Activated CD8-positive, alpha-beta memory T cell treated with anti-CD3 and anti-CD28 coated beads, Interleukin-2, amount 10 ng/mL, durations not matched to agents 7 days and 5 days (primary cell): ENCODE measurements at places on chromosomes 13 and 19.

GRCh38 chr19:28999724-29000433, 213.1 kb downstream of the UQCRFS1 start:
- no peak for DNase-seq

- no peak for DNase-seq
Measured at GRCh38 chr19:28715157-28715556, 497.8 kb downstream of the UQCRFS1 start.

- DNase-seq = no peak
Measured at GRCh38 chr19:54431255-54431838, 16.1 kb downstream of the TTYH1 start.

DNA sequence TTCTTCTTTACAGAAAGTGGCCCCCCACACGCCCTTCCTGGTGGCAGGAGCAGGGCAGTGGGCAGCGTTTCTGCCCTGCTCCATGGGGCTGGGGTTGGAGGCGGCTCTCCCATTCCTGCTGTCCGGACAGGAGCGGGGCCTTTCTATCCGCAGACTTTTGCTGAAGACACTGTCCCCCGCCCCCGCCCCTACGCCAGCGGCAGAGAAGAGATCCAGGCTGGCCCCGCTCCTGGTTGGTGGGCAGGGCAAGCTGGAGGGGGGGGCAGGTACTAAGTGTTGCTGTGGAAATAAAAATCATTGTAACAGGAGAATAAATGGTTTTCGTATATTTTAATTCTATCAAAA, 81.7 kb downstream of the ZNF429 start:
- DNase-seq = no peak

GRCh38 chr19:12478234-12478941, 6.2 kb downstream of the ZNF709 start:
- no peak for DNase-seq

DNA sequence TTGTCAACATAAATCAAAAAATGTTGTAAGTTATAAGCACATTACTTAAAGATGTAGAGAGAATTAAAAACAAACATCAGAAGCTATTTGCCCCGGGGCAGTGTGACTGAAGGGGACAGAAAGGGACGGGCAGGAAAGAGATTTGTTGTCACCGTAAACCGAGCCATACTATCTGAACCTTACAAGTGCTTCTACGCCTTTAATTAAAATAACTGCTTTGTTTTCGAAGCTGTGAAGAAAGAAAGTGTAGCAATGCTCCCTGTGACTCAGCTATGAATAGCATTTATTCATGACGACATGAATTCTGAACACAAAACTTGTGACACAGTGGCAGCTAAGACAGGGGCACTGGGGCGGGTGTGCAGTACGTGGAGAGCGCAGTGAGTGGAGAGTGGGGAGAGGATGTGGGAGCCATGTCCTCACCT, 30.0 kb downstream of the ZNF787 start:
- no peak for DNase-seq

DNA sequence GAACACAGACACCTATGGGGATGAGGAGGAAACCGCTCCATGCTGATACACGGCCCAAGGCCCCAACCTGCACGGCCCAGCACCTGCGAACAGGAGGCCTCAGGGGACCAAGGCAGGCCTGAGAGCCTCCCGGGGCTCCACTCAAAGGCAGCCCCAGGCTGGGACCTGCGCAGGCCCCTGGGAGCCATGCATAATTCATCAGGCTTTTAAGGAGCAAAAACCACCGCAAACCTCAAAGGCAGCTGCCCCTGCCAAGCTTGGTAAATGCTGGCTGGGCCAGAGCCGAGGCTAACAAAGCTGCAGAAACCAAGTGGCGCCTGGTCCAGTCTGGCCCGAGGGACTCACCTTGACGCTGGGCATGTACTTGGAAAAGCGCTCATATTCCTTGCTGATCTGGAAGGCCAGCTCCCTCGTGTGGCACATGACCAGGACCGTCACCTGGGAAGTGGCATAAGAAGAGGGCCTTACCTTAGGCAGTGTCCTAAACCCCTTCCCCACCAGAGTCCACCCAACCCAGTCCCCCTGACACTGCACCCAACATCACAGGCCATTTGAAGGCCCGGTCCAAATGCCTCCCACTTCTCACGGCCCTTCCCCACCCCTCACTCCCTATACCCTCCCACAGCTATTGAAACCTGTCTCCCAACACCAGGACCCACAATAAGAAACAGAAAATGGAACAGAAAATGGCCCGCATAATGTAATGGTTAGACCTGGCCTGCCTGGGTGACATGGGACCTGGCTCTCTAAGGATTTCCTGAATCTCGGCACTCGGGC, 7.8 kb downstream of the DDX39A start:
- no peak for DNase-seq

GRCh38 chr19:1472231-1473084, 6.6 kb downstream of the C19orf25 start:
- no peak for DNase-seq

GRCh38 chr19:5691822-5692722, 2.0 kb downstream of the RPL36 start:
- DNase-seq = no peak

GRCh38 chr13:50012396-50013169, 2.7 kb upstream of the KCNRG start:
- no peak for DNase-seq

DNA sequence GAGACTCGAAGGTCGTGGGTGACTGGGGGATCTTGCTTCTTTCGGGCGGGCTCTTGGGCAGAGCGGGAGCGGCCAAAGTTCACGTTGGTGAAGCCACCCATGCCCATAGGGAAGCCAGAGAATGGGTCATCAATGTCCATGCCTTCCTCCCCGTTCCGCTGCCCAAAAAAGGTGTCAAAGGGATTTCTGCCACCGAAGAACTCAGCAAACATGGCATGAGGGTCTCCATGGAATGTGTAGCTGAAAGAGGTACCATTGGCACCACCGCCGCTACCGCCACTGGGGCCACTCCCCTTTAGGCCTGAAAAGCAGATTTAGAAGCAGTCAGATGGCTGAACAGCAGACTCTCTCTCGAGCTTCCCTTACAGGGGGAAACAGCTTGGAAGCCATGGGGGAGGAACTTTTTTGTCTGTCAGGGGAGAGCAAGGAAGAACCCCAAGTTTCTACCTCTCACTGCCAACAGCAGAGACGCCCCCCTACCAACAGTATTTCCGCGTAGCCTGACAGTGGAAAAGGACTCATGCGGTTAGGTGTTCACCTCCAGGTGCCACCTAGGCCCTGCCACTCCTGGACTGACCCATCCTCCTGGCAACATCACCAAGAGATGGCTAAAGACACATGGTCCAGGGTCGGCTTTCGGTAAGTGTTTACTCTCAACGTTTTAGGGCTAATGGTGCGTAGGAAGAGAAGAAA, 1.3 kb downstream of the DNAJB1 start:
- DNase-seq = peak; percentile 61

- no peak for DNase-seq
Measured at GRCh38 chr13:97441368-97441767, 7.4 kb downstream of the RAP2A start.

DNA sequence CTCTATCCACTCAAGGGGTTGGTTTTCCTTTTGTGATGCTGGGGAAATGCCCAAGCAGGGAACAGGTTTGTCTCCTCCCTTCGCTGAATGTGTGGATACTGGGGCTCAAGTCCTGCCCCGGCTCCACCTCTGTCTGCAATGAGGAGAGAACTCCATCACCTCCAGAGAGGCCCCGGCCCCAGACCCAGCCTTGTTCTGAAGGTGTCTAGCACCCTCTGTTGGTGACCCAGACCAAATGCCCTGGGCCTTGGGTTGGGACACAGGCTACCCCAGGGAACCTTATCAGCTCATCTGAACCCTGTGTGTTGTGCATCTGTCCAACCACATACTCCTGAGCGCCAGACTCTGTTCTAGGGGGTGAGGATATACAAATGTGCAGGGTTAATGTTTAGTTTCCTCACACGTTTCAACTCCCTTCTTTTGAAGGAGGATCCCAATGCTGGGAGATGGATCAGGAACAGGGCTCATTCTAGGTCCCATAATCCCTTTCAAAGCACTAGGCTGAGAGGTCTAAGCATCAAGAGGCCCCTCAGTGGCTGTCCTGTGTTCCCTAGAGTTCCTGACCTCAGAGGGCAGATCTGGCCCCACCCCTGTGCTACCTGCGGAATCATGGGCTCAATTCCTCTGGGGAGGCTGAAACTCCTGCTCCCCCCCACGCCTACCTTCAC, 112.5 kb upstream of the SLC7A1 start:
- DNase-seq = peak; percentile 57

DNA sequence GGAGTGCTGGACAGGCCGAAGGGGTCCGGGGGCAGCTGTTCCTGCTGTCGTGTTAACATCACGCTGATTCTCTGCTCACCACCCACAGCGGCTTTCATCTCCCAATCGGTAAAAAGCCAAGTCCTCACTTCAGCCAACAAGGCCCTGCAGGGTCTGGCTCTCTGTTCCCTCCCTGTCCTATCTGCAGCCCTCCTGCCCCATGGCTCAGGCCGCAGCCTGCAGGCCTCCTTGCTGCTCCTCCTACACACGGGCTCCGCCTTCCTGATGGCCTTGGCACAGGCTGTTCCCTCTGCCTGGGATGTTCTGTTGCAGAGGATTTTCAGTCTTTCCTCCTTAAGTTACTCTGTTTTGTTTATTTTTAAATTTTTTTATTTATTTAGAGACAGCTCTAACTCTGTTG, 22.2 kb downstream of the FUZ start:
- DNase-seq = no peak

GRCh38 chr19:48746738-48747575, at the start of gene IZUMO1:
TSS of gene IZUMO1 (minus strand) at chr19:48746909. CDS start at chr19:48745859, 1,050 bp downstream.
- peak; percentile 72 for DNase-seq

DNA sequence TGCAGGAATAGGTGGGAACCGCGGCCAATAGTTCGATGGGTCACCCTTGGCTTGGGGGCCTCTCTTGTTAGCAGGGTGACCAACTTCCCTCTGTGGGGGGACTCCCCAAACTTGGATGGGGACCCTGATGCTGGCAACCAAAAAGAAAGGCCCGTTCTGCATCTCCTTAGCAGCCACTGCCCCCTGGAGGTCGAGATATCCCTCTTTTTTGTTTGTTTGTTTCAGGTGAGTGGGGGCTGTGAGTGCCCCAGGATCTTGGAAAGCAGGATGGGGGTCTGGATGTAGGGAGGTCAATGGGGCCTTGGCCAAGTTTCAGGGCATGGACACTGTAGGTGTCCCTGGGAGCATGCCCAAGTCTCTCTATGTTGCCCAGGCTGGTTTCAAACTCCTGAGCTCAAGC, 7.7 kb upstream of the CRTC1 start:
- DNase-seq = no peak

DNA sequence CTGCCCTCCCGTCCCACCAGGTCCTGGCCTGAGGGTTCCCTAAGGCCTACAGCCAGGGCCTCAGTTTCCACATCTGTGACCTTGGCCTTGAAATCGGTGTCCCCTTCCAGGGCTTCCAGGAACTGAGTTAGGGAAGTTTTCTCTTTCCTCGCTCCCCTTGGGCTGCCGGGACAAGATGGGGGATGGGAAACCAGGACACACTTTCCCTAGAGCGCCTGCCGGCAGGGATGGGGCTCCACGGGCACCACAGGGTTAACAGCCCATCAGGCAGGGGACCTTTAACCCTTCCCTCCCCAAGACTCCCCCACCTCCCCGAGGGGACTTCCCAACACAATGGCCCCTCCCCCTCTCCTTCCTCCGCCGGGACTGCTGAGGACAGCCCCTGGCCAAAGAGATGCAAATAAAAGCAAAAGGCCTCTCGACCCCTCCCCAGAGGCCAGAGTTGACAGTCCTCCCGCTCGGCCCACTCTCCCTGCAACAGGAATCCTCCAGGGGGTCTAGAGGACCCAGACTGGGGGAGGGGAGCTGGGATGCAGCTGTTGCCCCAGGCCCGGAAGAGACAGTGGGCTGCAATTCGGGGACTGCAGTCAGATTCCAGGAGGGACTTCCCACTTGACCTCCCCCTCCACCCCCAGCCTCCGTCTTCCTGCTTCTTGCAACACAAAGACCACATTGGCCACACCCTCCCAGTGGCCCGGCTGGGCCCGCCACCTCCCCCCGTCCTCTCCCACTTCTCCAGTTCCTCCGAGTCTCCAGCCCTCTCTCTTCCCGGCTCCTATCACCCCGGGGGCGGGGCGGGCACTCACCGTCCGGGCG, 3.4 kb downstream of the BBC3 start:
- peak; percentile 83 for DNase-seq

- no peak for DNase-seq
Measured at GRCh38 chr13:44271915-44272341, 101.7 kb upstream of the SERP2 start.

GRCh38 chr13:44402899-44403445, 29.3 kb downstream of the SERP2 start:
- no peak for DNase-seq

- no peak for DNase-seq
Measured at GRCh38 chr13:98775844-98776598, 23.5 kb upstream of the SLC15A1 start.

GRCh38 chr19:2702170-2703076, at the start of gene GNG7:
TSS of gene GNG7 (minus strand) at chr19:2702694. CDS start at chr19:2520688, 182,006 bp downstream.
- peak; percentile 92 for DNase-seq

GRCh38 chr19:27776020-27776419, 1436.9 kb downstream of the UQCRFS1 start:
- no peak for DNase-seq

GRCh38 chr13:44347301-44347700, 26.3 kb upstream of the SERP2 start:
- DNase-seq = no peak

DNA sequence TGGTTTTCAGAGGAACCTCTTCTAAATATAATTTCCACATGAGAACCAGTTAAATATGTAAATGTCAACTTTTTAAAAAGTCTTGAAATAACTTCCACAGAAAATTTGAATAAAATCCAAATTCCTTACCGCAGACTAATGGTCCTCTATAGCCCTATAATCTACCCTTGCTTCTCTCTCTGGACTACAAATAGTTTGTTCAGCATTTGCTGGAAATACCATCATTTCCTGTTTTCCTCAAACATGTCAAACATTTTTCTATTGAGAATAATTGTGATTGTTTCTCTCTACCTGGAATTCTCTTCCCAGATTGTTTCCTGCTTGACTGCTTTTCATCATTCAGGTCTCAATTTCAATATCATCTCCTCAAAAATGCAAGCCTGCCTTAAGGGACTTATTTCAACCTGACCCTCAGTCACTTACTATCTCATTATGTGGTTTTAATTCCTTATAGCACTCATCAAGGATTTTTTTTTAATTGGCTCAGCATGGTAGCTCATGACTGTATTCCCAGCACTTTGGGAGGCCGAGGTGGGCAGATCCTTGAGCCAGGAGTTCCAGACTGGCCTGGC, 898.9 kb upstream of the MIR17HG start:
- DNase-seq = no peak

- DNase-seq = no peak
Measured at GRCh38 chr13:41326661-41327060, 15.6 kb downstream of the NAA16 start.

GRCh38 chr19:53818756-53819155, 5.4 kb downstream of the NLRP12 start:
- DNase-seq = no peak

GRCh38 chr13:94710881-94711560, 1.3 kb downstream of the SOX21 start:
- no peak for DNase-seq

GRCh38 chr13:73733706-73734105, 400.5 kb downstream of the KLF12 start:
- no peak for DNase-seq

GRCh38 chr13:38223089-38223488, 126.6 kb upstream of the UFM1 start:
- no peak for DNase-seq
